ENCODE measurements at places on chromosomes 7 and 10.

GRCh38 chr7:127870231-127870907 is 160.9 kb downstream of the LRRC4 start:
- DNase-seq, result no peak

DNA sequence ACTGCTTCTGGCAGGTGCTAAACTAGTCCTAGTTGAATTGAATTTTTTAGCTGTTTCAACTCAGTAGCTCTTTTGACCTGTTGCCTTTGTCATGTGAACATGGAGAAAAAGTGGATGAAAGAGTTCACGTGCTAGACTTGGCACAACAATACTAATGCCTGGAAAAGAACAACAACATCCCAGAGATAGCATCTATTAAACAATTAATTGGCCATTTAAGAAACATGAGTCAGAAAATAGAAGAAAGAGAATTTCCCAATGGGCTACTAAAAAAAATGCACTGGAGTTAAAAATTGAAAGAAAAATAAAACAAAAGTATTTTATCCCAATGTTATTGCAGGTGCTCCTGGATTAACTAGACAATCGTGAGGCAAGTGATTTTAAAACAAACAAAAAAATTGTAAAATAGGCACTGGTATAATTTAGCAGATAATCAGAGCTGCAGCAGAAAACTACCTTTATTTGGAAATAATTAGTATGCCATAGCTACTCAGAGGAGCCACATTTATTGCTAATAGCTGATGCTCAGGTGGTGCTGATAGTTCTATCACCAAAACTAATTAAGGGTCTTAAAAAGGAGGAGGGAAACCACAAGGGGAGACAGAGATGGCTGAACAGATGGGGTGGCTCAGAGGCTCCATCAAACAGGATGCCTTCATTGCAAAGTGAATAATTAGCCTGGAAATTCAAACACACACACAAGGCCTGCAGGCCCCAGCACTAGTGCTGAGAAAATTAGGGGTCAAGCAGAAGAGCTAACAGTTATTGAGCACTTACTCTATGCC is 17.6 kb downstream of the CCDC71L start:
- no peak for DNase-seq

DNA sequence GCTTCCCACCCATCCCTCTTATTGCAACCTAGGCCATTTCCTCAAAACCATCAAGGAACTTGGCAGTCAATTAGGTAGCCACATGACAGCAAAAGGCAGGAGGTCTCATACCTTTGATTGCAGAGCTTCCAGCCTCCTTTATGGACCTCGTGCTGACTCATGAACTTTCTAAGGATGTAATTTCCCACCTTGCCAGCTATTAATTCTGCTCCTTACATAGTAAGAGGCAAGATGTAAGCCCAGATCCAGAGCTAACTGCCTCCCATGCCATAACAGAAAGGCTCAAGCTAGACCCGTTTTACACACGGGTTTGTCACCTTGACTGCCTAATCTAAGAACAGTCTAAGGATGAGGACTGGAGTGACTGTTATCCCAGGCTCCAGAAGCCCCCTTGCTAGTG is 565.7 kb downstream of the KCNMA1 start:
- DNase-seq, result no peak

- no peak for DNase-seq
Observed at GRCh38 chr10:55631071-55631654, 729.9 kb downstream of the ZWINT start.

DNA sequence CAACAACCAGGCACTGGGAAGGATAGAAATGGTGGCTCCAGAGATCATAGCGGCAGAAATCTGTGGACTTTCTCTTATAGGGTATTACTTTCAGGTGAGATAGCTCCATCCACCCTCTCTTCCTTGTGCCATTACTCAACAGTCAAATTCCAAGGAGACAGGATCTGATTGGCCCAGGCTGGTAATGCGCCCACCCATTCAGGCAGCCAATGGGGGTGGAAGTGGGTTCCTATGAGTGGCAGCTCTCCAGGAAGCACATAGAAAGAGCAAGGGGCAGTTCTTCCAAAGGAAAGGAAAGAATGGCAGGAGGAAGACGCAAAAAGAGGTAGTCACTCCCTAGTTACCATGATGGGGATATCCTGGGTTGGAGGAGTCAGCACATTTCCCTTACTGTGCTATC is 94.4 kb downstream of the STRA8 start:
- DNase-seq, result no peak

DNA sequence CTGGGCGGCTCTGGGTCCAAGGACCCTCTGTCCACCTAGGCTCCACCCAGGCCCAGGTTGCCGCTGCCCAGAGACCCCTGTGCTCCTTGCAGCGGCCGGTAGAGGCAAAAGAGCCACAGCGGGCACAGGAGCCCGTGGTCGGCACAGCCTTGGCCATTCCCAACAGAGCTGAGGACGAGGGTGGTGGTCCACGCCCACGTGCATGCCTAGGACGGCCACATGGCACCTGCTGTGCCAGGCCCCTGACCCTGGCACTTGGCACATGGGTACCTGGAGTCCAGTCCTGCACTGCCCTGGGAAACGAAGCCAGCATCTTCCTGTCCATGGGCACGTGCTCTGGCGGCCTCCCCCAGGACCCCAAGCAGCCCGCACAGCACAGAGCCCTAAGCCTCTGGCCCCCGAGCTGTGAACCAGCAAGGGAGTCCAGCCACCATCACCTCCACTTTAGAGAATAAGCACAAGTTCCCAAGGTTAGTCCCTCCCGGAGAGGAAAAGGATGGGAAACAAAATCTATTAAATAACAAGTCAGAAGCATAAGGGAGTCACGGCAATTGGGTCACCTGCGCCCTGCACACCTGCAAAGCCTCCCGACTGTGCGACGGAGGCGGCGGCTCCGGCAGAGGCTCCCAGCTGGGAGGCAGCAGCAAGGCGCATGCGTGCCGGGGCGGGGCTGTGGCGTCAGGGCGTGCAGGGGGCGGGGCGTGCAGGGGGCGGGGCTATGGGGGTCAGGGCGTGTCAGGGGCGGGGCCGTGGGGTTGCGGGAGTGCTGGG is 59.1 kb downstream of the STK32C start:
- peak; percentile 61 for DNase-seq

DNA sequence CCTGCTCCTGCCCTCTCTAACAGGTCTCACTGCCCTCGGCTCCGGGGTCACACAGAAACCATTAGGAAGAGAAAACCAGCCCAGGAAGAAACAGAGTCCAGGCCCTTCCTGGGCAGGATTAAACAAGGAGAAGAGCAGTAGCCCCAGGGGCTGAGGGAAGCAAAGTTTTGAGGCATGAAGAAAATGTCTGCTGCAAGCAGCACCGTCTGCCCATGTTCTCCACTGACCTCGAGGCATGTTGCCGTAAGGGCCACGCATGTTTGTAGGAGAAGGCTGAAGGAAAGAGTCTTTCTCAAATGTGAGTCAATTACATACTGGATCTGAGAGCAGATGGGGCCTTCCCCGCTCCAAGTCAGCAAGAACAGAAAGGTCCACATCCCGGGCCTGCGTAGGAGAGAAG is 4.2 kb downstream of the ZNF746 start:
- DNase-seq, result no peak

- DNase-seq, result no peak
Observed at GRCh38 chr10:80461208-80462183, 7.4 kb downstream of the TSPAN14 start.

- no peak for DNase-seq
Observed at GRCh38 chr7:1713502-1714484, 43.7 kb downstream of the ELFN1 start.

GRCh38 chr10:22752272-22752889 is 38.0 kb upstream of the PIP4K2A start:
- no peak for DNase-seq

DNA sequence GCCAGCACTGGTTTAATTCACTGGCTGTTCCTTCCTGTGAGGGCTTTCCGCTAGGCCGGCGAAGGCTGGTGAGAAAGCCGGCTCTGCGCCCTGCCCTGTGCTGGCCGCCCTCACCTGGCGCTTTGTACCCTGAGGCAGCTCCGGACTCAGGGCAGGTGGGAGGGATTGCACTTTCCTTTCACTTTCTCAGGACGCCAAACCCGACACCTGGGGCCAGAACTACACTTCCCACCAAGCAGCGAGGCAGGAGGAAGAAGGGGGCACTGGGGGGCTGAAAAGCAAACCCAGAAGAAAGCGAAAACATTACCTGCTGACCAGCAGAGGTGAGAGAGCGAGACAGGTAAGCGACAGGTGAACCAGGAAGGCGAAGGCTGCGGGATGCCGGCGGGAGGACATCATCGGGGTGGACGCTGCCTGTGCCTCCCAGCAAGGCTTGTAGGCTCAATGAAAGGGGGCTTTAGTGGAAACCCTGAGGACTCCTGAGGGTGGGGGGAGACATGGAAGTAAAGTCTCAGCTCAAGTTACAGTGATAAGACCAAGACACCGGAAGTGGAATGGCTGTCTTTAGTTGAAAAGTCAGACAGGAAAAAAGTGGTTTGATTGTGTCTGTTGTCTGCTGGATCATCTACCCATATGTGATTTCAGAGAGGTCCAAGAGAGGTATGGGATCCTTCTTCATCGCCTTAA is at the start of gene RAB19:
RAB19 (plus strand) TSS at position 181 of the 687 bp plus-strand sequence. CDS start 3,589 bp downstream, outside the sequence.
- peak; percentile 33 for DNase-seq

- DNase-seq, result no peak
Observed at GRCh38 chr7:133613250-133613790, 360.4 kb downstream of the EXOC4 start.

DNA sequence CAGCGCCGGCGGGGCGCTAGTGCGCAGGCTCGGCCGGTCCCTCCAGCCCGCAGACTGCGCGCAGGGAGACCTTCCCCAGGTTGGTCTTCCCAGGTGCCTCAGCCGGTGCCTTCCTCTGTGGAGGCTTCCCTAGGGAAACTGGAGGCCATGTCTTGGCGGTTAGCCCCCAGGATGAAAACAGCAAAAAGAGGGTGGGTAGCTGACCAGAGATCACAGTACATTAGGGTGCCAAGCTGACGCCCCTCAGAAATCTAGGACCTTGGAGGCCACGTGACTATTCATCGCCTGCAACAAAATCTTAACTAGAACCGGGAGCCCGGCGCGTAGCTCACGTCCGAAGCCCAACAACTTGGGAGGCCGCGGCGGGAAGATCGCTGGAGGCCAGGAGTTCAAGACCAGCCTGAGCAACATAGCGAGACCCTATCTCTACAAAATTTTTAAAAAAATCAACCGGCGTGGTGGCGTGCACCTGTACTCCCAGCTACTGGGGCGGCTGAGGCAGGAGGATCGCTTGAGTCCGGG is 327 bp upstream of the FIS1 start:
- no peak for DNase-seq

DNA sequence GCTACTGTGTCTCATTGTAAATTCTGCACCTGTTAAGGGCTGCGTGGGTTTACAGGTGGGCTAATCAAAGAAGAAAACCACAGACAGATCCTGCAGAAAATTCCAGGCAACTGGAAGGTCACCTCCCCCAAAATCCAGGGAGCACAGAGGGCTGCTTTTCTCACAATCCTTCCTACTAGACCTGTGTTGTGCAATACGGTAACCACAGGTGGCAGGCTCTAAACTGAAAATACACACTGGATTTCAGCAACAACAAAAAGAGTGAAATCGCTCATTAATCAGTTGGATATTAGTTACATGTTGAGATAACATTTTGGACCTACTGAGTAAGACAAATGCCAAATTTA is 83.2 kb downstream of the SLC16A9 start:
- DNase-seq, result no peak

DNA sequence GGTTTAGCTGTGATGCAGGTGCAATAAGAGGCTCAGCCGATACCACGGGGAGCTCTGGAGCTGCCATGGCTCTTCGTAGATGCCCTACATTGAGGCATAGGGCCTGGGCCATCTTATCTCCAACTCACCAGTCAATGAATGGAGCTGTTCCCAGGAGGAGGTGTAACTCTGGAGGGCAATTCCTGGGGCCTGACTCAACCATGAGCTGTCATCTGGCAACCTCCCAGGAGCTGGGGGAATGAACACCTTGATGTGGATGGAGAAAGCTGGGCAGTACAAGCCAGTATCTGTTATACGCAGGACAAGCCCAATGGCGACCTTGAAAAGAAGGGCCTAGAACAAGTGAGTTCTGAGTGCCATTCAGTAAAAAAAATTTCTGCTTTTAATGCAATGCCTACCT is 224.0 kb upstream of the PLXDC2 start:
- DNase-seq, result no peak
